ENCODE measurements at places on chromosomes 12 and 14. TPM values are rescaled to one million over a fixed set of nuclear protein-coding genes. Genes with fewer than 3 reads are reported as not detected.

- DNase-seq: no peak
Observed at GRCh38 chr12:31728289-31728916, 418 bp downstream of the AMN1 start.

DNA sequence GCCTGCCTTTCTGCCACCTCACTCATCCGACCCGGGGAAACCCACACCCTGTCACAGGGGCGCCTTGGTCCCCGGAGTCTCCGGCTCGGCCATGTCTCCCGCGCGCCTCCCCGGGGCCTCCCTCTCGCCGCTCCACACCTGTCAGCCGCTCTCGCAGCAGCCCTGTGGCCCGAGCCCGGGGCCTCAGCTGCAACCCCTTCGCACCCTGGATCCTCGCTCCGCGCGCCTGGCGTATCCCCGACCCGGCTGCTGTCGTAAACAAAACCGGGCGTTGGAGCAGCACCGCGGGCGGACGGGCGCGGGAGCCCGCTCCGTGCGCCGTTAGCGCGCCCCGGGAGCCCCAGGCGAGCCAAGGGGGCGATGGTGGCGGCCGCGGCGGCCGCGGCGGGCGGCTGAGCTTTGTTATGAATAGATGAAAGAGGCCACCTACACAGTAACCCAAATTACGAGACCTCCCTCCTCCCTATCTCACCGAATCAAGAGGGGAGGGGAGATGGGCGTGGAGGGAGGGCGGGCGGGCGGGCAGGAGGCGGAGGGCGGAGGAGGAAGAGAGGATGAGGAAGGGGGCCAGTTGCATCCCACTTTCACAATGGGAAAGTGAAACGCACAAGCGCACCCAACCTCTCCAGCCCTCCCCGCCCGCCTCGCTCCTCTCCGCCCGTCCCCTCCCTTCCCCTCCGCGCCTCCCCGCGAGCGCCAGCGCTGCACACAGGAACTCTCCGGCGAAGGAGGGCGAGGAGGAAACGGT is at the start of gene PLXNC1:
TSS of gene PLXNC1 (plus strand) at position 587 of the 748 bp plus-strand sequence. CDS start 395 bp downstream, outside the sequence.
- DNase-seq: no peak

- DNase-seq: no peak
Observed at GRCh38 chr12:14951851-14952250, 9.6 kb downstream of the ARHGDIB start.

DNA sequence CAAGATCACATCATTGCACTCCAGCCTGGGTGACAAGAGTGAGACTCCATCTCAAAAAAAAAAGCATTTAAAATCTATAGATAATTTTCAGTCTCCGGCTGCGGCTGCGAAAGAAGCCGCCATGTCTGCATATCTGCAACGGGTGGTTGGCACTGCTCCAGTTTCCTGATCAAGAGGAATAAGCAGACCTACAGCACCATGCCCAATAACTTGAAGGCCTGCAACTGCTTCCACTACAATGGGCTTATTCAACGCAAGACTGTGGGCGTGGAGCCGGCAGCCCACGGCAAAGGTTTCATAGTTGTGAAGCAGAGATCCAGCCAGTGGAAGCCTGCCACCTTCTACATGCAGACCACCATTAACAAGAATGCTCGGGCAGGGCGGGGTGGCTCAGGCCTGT is 30.6 kb upstream of the EID3 start:
- no peak for DNase-seq

Gene PNN
- polyA plus RNA-seq: 219 TPM

Gene TMEM179
- 1.4 TPM for polyA plus RNA-seq

Gene KRT2
- not detected for polyA plus RNA-seq

All from right lung (tissue), 10 donors.